ENCODE measurements at places on chromosomes 2 and 18.
A peak's percentile ranks its signal among the peaks of the same experiment; 100 is the strongest.

GRCh38 chr2:47631306-47631705, 151.6 kb upstream of the MSH6 start:
- DNase-seq = no peak

DNA sequence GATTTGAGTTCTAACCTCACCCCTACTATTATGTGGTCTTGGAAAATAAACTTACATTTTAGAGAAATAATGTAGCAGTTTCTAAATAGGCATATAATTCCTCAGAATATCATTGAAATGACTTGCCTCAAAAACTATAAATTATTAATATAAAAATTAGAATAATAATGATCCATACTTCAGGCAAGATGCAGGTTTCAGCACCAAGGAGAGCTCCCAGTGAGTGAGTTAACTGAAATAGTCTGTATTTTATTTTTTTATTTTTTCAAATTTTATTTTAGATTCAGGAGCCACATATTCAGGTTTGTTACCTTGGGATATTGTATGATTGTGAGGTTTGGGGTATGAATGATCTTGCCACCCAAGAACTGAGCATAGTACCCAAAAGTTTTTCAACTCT, 472.2 kb upstream of the DCC start:
- no peak for DNase-seq

DNA sequence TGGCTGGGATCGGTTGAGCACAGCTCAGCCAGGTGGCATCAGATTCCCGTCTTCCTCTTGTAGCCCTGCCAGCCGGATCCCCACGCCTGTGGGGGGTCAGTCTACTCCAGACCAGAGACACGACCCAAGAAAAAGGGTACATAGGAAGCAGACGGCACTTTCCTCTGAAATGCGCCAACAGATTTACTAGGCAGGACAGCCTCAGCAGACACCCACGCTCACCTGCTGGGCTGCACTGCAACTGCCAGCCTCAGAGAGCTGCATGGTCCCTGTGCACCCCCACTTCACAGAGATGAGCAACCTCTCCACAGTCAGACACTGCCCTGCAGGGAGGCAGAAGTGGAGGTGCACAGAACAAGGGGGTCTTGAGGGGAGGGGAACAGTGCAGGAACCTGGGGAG, 75.7 kb upstream of the OTOS start:
- no peak for DNase-seq

GRCh38 chr2:235659767-235660322, 166.0 kb downstream of the AGAP1 start:
- no peak for DNase-seq

GRCh38 chr18:50806208-50806616, 13.6 kb downstream of the MRO start:
- no peak for DNase-seq

DNA sequence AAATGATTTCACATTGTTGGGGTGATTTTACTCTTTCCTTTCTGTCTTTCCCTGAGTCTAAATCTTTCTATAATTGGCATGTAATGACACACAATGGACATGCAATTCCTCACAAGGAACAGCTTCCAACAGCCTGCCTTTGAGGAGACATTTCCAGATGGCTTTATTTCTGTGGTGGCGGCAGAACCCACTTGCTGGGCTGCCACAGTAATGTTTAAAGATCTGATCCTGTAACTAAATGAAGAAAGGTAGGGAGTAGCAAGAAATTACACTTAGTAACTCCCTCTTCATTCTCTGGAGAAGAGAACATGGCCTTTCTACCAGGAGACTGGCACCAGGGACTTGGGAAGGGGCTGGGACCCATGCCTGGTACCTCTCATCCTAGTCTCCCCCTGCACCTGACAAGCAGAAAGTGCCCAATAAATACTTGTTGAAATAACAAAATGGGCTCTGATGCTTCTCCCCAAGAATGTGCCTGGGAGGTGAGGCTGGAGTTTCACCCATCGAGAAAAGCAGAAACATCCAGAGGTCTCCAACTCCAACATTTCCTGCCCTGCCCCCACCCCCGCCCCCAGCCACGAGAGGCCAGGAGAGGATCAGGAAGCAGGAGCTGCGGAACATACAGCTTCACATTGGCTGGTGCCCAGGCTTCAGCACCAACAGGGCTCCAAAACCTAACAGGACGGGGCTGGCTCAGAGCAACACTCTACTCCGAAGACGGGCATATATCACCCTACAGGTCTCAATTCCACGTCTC, 92.1 kb downstream of the PXDN start:
- DNase-seq = peak; percentile 23

- DNase-seq = no peak
These were observed 121.0 kb upstream of the SMAD7 start for GRCh38 chr18:49071778-49072177.

GRCh38 chr2:186544255-186544675, 45.6 kb upstream of the ITGAV start:
- no peak for DNase-seq

- no peak for DNase-seq
These were observed 55.0 kb downstream of the KCNG2 start for GRCh38 chr18:79852561-79853302.

GRCh38 chr2:119326938-119327337, 39.7 kb downstream of the C2orf76 start:
- DNase-seq = no peak

DNA sequence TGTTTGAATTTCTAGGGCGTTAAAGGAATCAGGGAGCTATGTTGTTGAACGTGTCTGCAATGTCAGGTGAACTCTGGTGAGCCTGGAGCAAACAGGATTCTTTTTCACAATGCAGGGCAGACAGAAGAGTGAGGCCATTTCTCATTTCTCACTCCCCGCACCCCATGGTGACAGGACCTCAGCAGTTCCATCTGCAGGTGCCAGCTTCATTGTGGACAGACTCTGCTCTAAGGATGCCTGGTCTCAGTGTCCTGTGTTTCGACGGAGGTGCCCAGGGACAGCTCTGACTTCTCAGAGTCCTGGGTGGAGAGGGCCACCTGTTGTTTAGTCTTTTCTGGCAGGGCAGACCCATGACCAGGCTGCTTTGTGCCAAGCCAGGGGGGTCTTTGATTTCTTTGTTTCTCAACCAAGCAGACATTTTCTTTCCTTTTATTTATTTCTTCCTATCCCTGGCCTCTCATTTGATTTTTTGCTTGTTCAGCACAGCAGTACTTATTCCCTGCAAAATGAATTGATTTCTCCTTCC, 201.5 kb downstream of the RNF144A start:
- no peak for DNase-seq

GRCh38 chr18:73551211-73551610, 596.4 kb downstream of the FBXO15 start:
- no peak for DNase-seq

DNA sequence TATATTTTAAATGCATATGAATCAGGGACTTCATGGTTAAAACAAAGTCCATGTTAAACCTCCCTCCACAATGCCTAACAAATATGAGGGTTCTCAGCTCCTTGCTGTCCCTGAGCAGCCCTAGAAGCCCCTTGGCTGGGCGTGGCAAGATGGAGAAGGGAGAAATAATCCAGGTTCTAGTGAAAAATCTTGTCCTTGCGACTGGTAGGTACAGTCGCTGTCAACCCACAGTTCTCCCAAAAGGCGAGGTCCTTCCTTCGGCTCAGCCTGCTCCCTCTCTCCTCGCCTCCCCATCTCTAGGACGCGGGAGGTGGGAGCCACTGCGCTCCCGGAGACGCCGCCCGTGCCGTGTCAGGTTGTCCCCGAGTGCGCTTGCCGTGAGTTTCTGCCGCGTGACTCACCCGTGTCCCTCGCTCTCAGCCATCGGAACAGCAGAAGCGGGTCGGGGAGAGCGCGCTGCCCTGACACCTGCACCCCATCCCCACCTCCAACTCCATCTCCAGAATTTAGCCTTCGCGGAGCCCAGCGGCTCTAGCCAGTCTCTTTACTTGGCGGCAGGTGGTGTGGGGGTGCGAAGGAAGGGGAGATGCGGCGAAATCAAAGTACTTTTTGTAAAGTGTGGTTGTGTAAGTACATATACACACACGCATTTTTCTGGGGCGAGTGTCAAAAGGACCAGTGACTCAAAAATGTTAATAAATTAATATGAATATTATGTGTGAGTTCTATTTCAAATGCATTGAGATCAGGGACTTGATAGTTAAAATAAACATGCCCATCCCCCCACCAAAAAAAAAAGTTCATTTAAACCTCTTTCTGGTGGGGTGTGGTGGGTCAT, 65.1 kb upstream of the TMEM17 start:
- peak; percentile 5 for DNase-seq

DNA sequence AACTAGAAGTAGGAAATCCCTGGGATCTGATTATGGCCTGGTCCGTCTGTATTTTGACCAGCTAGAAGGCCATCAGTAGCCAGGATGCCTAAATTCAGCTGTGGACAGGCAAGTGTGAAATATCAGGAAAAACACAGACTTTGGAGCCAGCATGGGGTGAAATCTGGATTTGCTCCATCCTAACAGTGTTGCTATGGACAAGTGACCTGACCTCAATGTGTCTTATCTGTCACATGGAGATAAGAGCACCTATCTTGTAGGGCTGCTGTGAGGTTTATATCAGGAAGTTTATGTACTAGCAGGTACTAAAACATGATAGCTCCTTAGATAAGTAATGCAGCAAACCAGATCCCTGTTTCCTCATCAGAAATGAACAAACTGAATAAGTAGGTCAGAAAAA, 460.4 kb downstream of the STK39 start:
- DNase-seq = no peak

DNA sequence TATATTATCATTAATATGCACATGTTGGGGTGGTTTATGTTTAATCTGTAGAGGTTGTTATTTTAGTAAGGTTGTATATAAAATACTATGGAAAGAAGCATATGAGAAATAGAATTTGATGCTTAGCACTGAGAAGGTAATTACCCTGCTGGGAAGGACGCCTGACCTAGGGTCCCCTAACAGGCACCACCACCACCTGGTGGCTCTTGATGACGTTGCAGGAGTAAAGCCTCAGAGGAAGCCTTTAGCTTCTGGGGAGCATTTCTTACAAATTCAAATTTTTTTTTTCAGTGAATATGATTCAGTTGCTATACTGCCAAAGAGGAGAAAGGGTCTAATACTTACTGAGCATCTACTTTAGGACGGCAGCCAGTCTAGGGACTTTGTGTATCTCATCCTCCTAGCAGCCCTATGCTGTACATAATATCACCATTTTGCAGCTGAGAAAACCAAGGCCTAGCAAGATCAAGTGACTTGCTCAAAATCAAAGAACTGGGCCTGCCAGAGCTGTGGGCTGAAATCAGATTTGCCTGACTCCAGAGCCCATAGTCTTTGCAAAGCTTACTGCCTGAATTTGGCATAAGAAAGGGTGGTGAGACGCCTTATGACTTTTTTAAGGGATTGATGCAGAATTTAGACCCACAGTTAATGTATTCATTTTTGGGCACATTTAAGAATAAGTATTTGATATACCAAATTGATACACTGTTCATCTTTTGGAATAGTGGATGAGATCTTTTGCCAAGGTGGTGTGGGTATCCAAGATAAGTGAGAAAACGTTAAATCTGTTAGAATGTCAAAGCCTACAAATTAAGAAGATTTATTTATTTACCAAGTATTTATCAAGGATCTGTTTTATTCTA, 78.8 kb upstream of the GAREM1 start:
- peak; percentile 64 for DNase-seq

DNA sequence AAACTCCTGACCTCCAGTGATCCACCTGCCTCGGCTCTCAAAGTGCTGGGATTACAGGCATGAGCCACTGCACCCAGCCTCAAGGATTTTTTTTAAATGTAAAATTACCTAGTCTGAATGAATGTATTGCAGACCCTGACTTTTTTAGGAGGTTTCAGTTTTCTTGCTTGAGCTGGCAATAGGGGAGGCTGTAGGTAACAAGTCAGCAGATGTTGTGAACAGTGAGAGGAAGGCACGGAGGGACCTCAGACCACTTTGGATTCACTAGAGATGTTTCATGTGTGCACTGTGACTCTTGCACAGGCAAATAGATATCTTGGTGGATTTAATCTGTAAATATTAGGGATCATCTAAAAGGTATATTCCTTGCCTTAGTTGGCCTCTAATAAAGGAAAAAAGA, 6.4 kb downstream of the NDUFV2 start:
- DNase-seq = no peak

- DNase-seq = no peak
These were observed 102.1 kb upstream of the DLX2 start for GRCh38 chr2:172204762-172205161.

- no peak for DNase-seq
These were observed 1073.4 kb upstream of the ZEB2 start for GRCh38 chr2:145593280-145593679.

DNA sequence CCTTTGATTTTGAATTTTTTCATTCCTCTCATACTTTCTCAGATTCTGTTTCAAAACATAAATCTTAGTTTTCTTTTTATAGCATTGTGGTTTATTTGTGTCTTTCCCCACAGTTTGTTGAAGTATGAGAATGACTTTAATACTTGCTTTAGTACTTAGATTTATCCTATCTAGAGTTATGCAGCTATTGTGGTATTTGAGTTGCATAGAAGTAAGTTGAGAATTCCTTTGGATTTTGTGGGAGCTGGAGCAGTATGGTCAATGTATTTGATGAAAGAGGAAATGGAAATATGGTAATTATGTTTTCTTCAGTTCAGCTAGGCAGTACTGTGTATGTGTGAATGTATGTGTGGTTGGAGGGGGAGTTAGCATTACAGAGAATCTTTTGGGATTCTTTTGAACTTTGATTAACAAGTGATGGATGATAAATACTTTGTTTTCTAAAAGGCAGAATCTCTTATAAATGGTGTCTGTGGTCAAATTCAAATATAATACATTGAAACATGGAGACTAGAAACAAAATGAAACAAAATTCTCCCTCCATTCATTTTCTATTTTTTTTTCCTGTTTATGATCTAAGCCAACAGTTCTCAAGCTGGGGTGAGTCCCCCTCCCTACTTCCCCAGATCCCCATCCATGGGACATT, 3.0 kb downstream of the ACVR2A start:
- DNase-seq = no peak

DNA sequence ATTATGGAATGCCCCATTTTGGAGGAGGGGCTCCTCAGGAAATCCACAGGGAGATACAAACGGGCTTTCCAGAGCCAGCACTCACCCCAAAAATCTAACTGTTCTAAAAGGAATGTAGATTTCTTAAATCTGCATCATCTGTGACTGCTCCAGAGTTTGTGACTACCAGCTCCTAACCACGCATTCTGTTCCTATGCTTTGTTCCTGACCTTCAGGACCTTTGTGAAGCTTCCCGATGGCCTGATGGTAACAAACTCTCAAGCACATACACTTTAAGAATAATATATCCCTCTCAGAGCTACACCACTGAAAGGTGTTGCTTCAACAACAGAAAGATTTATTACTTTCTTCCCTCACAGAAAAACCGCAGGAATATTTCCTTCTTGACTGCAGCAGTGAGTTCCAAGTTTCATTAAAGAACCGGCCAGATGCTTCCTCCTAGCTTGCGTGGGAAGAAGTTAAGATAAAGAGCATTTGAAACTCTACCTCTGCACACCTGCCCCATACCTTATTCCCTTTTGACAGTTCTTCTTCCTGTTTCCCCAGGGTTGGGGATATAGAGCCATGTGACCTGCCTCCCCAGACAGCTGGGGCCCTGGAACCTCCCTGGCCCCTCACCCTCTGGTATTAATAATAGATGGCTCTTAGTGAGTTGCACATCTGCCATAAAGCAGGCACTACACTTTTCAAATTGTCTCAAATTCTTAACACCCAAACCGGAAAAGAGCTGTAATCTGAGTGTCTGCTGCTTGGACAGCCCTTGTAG, 40.2 kb upstream of the EML4 start:
- DNase-seq = no peak

- DNase-seq = no peak
These were observed 57.1 kb upstream of the OTOS start for GRCh38 chr2:240197462-240198139.

All from endothelial cell (in vitro differentiated cells).